ENCODE measurements at places on chromosomes 4 and X.

GRCh38 chr4:57200799-57201327 lies 90.7 kb upstream of the IGFBP7 start:
- DNase-seq, result no peak

DNA sequence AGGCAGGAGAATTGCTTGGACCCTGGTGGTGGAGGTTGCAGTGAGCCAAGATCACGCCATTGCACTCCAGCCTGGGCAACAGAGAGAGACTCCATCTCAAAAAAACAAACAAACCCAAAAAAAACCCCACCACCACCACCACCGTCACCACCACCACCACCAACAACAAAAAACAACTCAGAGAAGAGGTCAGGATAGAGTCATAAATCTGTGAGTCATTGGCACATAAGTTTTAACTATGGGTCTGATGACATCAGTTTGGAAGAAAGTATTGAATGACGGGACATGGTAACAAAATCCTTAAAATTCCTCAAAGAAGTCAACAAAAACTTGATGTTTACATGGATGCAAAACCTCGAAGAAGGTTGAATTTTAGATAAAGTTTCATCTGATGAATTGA lies 288.0 kb upstream of the SFRP2 start:
- DNase-seq, result no peak

- peak; percentile 25 for DNase-seq
These were observed 234.8 kb downstream of the COL25A1 start for GRCh38 chr4:109067508-109068235.

GRCh38 chr4:129342819-129343408 lies 247.0 kb downstream of the C4orf33 start:
- DNase-seq, result no peak

DNA sequence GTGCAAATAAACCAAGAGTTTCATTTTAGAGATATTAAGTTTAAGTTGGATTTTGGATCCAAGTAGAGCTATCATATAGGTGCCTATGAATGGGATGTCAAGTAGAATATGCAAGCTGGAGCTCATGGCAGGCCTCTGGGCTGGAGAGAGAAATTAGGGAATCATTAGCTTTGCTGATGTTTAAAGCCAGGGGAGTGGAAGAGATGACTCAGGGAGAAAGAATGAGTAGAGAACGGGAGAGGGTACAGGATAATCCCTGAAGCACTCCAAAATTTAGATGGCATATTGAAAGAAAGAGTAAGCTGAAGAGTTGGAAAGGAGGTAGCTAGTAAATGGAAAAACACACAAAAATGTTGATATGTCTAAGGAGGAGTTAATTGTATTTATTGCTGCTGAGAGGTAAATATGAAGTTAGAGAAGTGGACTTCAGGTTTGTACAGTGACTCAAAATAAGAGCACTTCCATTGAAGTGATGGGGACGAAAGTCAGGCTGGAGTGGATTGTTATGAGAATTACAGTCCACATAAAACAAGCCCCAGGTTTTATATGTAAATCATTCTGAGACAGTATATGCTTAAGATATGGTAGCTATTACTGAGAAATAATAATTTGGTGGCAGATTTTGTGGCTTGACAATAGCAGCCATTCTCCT lies 72.5 kb upstream of the GRXCR1 start:
- DNase-seq, result no peak

- no peak for DNase-seq
These were observed 301.8 kb upstream of the CTSO start for GRCh38 chr4:156255230-156256007.

- DNase-seq, result no peak
These were observed 768 bp upstream of the CDKL5 start for GRCh38 chrX:18424482-18425198.

DNA sequence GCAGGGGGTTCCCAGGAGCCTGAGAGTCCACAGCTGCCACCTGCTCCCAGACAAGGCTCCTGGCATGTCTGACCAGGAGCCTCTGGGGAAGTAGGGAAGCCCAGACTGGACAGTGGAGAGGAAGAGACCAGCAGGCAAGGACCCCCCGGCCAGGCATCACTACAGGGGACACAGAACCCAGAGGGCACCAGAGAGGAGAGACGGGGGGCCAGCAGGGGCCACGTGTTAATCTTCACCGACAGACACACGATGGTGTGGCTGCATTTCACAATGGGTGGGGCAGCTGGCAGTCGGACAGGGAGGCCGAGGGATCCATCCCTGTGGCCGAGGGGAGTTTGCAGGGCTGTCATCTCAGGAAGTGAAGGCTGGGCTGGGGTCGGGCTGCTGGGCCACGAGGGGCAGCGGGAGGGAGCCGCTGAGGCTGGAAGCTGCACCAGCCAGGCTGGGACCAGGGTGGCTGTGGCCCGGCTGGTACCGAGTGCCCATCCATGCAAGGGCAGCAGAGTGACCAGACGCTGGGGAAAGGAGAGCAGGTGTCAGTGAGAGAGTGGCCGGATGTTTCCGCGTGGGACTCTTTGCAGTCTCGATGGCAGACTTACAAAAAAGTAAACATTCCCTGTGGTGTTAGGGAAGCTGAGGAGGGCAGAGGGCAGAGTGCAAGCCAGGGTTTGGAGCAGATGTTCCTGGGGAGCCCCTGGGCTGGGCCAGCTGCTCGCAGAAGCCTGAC lies 4.7 kb downstream of the PDE6B start:
- peak; percentile 10 for DNase-seq

- no peak for DNase-seq
These were observed 646.9 kb downstream of the FAT4 start for GRCh38 chr4:125961626-125962025.

GRCh38 chrX:23952984-23953907 lies 45.4 kb downstream of the CXorf58 start:
- no peak for DNase-seq

DNA sequence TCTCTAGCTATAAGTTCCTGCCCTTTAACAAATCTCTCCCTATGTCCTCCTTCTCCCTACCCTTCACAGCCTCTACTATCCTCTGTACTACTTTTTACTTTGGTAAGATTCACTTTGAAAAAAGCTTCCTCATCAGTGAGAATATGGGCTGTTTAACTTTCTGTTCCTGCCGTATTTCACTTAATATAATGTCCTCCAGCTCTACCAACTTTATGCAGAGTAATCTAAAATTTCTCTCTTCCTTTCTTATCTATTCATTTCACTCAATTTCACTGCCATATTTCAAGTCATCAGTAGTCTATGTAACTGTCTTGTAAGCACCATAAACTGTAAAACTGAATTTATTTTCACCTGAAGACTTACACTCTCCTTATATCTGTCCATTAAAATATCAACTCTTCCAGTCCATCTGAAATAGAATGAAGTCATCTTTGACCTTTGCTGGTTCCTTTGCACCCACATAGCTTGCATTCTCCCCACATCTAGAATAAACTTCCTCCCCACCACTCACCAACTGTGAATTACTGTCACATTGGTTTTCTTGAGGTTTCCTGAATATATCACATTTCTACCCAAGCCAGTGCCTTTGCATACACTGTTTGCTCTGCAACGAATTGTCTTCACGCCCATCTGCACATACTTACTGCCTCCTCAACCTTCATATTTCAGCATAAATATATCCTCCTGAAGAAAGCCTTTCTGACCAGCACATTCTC lies 54.6 kb downstream of the ARAP2 start:
- no peak for DNase-seq

GRCh38 chr4:40264497-40264896 lies 67.7 kb downstream of the RHOH start:
- no peak for DNase-seq

DNA sequence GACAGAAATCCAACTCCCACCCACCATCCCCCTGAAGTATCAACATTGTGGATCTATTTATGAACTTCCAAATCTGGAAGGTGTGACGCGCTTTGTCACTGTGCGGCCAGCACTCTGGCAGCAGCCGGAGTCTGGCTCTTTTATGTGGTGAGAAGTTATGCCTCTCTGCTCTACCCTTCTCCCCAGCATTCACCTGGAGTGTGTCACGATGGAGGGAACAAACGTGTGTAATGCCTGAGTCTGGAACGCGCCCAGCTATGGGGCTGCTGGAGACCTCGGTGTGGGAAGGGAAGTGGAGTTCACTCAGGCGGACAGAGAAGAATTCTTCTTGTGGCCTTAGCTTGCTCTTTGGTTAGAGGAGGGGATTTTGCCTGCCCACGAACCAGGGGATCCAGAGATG lies 222.1 kb upstream of the RPL34 start:
- no peak for DNase-seq

DNA sequence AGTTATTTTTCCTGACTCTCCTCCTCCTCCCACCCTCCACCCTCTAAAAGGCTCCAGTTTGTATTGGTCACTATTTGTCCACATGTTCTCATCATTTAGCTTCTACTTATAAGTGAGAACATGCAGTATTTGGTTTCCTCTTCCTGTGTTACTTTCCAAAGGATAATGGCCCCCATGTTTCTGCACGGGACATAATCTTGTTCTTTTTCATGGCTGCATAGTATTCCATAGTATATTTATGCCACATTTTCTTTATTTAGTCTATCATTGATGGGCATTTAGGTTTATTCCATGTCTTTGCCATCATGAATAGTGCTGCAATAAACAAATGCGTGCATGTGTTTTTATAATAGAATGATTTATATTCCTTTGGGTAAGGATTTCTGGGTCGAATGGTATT lies 167.3 kb upstream of the GRID2 start:
- no peak for DNase-seq

GRCh38 chr4:26819026-26819425 lies 41.6 kb upstream of the STIM2 start:
- DNase-seq, result no peak

DNA sequence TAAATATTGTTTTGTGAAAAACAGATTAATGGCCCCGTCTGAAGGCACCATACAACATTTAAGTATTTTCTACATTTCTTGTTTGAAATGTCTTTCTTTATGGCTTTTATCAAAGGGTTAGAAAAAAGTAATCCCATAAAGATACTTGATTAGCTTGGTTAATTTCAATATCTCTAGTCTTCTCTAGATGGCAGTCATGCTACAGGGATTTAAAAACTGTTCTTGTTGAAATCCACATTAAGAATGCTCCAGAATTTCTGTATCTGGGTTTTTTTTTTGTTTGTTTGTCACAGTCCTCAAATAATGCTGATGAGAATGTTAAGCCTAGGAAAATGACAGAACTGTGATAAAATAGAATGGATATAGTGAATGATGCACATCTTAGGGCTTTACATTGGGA lies 109.0 kb upstream of the AADAT start:
- no peak for DNase-seq

- DNase-seq, result peak; percentile 81
These were observed 68.0 kb downstream of the NOCT start for GRCh38 chr4:139083607-139083955.

DNA sequence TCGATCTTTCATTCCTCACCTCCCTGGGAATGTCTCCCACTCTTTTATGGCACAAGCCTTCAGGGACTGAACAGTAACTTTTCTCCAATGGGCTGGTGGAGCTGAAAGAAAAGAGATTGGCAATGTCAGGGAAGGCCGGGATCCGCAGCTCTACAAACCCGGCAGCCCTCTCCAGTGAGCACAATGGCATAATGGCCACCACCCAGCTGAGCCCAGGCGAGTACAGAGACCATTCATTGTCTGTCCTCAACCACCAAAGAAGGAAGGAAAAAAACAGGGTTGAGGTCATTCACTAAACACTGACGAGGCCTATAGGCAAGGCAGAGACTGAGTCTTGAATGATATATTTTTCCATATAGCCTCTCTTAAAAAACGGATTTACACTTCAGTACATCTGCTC lies 3.6 kb downstream of the GEMIN8 start:
- DNase-seq, result no peak

DNA sequence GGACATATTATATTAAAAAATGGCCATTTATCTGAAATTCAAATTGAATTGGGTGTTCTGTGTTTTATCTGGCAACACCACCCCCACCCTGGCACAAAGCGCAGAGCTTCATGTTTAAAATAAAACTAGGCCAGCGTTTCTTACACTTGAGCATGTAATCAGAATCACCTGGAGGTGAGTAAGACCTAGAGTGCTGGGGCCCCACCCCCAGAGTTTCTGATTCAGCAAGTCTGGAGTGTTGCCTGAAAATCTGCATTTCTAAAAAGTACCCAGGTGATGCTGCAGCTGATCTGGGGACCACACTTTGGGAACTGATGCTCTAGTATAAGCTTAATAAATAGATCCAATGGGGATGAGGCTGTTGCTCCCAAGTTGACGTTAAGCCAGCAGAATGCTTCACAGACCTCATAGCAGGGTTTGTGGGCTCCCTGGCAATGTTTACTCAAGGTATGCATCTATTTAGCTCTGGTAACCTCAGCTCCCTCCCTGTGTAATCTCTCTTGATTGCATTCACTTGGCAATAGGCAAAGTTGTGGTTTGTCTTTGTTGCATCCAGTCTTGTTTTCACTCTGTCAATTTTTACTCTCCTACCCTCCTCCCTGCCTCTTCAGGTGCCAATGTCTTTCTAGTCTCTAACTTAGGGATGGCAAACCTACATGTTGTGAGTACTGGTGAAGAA lies 99.8 kb upstream of the TEX13D start:
- no peak for DNase-seq

- no peak for DNase-seq
These were observed 4.8 kb upstream of the CXCL13 start for GRCh38 chr4:77600521-77601451.

DNA sequence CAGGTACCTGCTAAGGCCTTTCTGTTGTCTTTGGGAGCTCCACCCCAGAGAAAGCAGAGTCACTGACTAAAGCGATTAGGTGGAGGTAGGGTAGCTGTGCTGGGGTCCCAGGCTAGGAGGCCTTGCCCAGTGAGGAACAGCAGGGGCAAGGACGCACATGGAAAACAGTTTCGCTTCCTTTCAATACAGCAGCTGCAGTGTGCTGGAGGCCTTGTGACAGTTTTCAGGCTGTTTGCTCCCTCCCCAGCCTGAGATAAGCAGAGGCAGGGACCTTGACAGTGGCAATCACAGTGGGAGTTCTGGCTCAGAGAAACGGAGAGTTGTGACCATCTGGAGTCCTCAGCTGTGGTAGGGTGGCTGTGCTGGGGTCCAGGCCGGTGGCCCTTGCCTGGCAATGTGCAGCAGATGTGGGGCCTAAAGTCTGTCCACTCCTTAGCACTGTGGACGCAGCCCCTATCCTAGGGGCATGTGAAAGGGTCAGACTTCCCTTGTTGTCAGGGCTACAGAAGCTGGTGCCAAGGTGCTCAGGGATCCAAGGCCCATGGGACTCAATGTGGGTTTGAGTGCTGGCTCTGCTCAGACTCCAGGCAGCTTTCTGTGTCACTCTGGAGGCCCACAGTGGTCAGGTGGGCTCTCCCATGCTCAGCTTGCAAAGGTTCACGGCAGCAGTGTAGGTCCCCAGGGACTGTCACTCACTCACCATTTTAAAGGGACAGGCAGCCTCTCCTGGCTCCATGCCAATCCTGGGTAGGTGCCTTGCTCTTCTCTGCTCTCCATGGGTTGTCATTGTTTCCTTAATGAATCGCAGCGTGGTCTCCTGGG lies 534.9 kb upstream of the FMR1 start:
- no peak for DNase-seq

DNA sequence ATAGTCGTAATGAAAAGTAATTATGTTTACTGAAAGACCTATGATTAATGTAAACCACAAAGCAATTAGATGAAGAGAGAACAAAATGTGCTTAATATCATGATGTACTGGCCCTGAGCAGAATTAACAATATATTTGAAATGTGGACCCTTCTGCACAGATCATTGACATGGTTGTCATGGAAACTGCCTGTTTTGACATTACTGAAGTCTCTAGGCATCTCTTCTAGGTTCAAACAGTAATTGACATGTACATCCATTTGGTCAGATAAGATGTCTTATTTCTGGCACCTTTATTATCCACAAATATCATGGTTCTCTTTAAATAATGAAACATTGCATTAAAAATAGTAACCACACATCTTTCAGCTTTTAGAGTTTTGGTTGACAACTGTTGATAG lies 251.7 kb upstream of the GNPDA2 start:
- DNase-seq, result no peak

All from tibial artery (tissue), 4 donors.